ENCODE measurements at places on chromosomes 5 and 9. TPM values are rescaled to one million over a fixed set of nuclear protein-coding genes. Genes with fewer than 3 reads are reported as not detected.

The AMBP gene
- not detected for polyA plus RNA-seq

The PGM5 gene
- not detected for polyA plus RNA-seq

The PCDHB11 gene
- not detected for polyA plus RNA-seq

The PHF24 gene
- 0.06 TPM for polyA plus RNA-seq

GRCh38 chr5:106408141-106408540, 1262.6 kb downstream of the EFNA5 start:
- no peak for DNase-seq

DNA sequence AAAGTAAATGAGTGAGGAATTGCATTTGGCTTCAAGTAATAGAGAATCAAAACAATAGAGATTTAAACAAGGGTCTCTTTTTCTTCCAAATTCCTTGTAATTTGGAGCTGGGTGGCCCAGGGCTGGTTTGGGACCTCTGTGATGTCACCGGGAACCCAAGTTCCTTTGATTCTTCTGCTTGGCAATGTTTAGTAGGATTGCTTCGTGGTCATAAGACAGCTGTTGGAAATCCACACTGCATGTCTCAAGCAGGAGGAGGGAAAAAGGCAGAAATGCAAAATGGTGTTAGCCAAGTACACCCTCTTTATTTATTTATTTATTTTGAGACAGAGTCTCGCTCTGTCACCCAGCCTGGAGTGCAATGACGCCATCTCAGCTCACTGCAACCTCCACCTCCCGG, 72.6 kb upstream of the IL12B start:
- DNase-seq = no peak

DNA sequence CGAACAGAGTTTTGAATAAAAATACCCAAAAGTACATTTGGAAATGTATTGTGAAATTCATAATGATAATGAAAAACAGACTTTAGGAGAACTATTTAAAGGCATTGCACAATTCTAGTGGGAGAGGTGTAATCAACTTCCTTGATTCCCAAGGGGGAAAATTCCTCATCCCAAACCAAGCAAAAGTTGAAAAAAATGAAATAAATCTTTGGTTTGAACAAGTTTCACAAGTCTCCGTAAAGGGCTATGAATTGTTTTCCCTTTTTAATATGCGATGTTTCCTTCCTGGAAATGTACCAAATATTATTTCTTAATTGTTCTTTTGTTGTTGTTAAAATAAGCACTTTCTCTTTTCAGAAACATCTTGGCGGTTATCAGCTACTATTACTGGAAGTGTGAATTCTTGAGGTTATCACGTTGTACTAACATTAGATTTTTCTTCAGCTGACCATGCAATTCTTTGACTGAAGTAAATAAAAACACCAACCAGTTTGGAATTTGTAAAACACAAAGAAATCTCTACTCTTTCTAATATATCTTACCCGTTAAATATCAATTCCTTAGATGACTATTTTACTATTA, 59.3 kb downstream of the SVEP1 start:
- DNase-seq = no peak

GRCh38 chr9:6029604-6030274, 14.3 kb upstream of the RANBP6 start:
- no peak for DNase-seq

GRCh38 chr9:2307480-2307879, 292.3 kb downstream of the SMARCA2 start:
- DNase-seq = no peak

DNA sequence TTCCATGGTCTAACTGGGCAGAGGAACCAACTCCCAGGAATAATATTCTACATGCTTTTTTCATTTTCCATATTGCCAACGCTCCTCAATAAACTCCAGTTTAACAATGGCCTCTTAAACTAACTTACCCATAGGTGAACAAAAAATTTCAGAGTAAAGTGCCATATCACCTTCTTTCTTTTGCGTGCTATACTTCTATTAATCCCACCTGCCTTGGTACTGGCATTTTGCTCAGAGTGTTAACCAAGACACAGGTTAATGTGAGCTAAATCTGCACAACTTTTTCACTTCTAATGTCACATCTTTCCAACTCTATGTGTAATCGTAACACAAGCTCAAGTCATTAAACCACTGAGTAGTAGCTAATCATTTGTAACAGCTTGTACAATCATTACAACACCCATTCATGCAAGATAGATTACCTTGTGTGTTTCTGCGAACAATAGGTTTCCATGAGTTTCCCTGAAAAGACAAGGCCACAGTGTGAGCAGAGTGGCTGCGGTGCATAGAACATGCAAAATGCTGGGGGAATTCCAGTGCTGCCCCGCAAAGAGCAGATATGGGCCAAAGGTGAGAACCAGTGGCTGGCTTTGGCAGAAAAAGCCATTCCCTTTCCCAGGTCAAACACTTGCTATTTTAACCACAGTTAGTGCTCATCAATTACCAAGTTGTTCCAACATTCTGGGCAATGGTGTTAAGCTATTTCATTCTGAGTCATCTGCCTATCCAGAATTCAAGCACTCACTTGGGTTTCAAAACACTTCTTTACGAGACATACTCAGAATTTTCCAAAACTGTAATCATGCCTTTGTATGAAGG, 42.8 kb downstream of the TIMD4 start:
- no peak for DNase-seq

DNA sequence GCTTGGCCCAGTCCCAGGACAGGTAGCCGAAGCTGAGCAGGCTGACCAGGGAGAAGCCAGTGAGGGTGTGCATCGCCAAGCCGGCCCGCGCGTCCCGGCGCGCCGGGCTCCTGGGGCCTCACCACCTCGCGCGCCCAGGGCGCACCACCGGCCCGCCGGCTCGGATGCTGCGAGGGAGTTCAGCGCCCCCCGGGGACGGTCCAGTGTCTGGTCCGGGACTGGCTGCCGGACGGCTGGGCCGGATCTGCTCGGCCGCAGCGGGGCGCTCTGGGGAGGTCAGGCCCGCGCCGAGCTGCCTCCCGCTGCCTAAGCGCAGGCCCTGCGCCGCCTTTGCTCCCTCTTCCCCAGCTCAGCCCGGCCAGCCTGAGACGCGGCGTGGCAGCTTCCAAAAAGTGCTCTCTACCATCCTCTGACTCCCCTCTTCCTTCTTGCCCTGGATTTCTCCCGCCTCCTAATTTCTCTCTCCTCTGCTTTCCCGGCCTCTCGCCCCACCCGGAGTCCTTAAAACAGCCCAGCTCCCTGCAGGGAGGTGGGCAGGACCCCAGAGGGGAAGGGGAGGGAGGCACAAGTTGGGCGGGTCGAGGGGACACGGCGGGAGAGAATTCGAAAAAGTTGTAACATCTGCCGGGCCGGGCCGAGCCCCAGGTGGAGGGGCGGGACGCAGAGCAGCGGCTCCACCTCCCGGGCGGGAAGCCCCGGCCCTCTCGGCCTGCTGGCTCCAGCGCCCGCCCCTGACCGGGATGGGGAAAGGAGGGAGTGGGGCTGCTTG, at the start of gene ARSI:
Gene ARSI (minus strand): TSS at position 605 of the 769 bp plus-strand sequence. CDS start 532 bp downstream, at position 73.
- no peak for DNase-seq

Measured in foreskin keratinocyte (primary cell).